Right cardiac atrium (tissue), 5 donors: ENCODE measurements at places on chromosomes 12 and 14. TPM values are rescaled to one million over a fixed set of nuclear protein-coding genes. Genes with fewer than 3 reads are reported as not detected.

IFI27 gene
- 298 TPM for polyA plus RNA-seq

- no peak for DNase-seq
Observed at GRCh38 chr12:18651525-18651924, 86.3 kb downstream of the PLCZ1 start.

- DNase-seq, result no peak
Observed at GRCh38 chr12:29012673-29013072, 136.4 kb upstream of the FAR2 start.

DNA sequence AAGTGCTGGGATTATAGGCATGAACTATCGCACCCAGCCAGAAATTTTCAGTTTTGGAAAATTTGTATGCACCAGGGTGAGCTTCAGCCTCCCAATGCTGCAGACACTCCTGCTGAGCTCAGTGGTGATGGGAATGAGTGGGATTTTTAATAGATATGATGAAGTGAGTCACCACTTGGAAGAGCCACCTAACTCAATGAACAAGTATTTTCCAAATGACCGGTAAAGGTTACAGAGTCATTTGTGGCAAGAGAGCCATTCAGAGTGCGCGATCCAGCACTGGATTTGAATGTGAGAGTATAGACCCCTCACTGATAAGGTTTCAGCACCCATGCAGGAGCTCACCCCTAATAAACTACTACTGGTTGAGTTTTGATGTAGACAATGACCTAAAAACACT is 100.7 kb downstream of the PPP2R5C start:
- no peak for DNase-seq

DNA sequence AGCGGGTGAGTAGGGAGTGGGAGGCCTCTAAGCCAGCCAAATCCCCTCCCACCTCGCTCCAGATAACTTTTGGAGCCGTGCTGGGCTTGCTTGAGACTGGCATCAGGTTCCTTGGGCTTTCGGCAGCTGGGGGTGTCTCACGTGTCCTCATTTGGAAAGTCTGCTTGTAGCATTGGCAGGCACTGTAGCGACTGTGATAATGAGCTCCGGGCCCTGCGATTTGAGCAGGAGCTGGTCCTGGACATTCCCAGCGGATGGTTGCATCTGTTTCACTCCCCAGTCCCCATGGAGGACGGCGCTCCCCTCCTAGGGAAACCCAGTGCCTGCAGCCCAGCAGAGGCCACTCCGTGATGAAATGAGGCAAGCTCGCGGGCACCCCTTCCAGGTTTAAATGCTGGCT is 49.4 kb downstream of the DGLUCY start:
- peak; percentile 79 for DNase-seq

DNA sequence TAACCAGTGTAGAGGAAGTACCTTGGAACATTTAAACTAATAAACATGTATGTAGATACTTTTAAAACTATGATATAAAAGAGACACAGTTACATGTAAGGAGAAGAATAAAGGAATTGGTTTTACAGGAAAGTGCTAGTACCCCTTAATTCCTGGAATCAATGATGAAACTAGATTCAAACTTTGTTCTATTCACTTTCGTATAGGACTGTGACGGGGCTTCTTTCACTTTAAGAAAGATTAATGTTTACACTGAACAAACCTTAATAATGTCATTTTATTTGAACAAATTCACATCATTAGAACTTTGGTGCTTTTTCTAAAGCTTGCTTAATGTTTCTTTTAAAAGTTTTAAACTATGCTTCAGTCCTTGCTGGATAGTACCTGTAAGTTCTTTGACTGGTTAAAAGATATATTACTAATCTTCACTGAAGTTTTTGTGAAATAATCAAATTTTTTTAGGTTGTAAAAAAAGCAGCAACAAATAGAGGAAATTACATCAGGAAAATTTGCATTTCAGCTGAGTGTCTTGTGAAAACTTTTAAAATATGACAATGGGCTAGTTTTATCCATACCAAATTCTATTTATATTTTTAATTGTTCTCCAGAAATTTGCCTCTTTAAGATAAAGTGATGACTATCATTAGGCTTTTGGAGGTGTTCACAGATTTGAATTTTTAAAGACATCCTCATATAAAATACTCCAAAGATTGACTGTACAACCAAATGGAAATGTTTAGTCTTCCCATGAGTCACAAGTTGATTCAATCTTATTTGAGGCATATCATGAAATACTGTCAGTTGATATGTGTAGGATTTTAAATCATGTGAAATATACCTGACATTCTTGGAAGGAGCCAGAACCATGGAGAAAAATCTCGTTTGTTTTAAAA is 36.2 kb downstream of the PAPOLA start:
- no peak for DNase-seq

SLC25A47 gene
- polyA plus RNA-seq, result not detected

GRCh38 chr12:6384499-6385436 is 806 bp downstream of the LTBR start:
- DNase-seq, result peak; percentile 68

GRCh38 chr12:111444925-111445725 is 39.4 kb downstream of the SH2B3 start:
- peak; percentile 70 for DNase-seq

TCL1B gene
- not detected for polyA plus RNA-seq

GRCh38 chr12:94140556-94140955 is 7.8 kb upstream of the PLXNC1 start:
- no peak for DNase-seq

DNA sequence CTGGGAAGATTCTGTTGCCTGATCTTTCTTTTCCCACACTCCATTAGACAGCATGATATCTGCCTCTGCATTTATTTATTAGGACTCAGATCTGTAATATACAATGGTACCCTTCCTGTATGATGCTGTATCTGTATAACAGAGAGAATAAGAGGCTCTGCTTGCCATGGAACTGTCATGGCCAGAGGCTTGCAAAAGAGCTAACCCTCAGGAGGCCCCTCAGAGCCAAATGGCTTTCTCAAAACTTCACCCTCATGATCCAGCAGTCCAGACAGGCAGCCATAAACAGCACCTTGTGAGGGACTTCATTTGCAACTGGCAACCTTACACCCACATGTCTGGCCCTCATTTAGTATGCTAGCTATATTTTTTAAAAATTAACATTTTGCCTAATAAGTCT is 57.6 kb downstream of the TMEM30B start:
- peak; percentile 40 for DNase-seq

GRCh38 chr14:54186821-54187763 is 209.7 kb upstream of the CDKN3 start:
- no peak for DNase-seq

DNA sequence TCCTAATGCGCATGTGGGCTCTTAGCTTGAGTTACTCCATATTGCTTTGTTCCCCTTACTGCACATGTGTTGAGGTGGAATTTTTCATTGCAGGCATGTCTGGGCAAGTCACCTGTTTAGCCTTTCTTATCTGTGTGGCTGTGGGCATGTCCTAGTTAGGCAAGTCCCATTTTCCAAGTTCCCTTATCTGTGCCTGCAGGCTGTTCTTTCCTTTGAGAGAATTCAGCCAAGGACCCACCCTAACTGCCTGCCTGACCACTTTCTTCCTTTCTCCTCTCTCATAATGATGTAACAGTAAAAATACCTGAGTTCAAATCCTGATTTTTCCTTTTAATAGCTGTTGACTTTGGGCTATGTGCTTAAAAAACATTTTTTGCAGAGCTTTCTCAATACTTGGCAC is 870.6 kb downstream of the NRXN3 start:
- no peak for DNase-seq

ADAMTS20 gene
- not detected for polyA plus RNA-seq

PROX2 gene
- not detected for polyA plus RNA-seq

DNA sequence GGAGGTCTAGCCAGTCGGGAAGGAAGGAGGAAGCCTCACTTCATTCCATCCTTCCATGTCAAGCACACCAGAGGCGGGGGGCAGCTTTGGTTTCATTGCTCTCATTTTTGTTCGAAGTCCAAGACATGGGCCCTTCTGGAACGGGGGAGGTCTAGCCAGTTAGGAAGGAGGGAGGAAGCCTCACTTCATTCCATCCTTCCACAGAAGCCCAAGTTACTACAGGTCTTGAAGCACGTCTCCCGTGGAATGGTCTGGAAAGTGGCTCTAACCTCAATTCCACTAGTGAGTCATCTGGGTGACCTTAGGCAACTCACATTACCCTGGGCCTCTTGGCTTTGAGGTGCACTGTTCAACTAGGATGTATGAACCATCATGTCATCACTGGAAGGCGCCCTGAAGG is 156.3 kb downstream of the NTF3 start:
- DNase-seq, result no peak

RPS6KL1 gene
- 10.5 TPM for polyA plus RNA-seq

GRCh38 chr14:23335623-23336022 is 14.4 kb downstream of the PABPN1 start:
- DNase-seq, result no peak

- no peak for DNase-seq
Observed at GRCh38 chr12:94594443-94594825, 55.9 kb downstream of the TMCC3 start.

- DNase-seq, result peak; percentile 30
Observed at GRCh38 chr14:90500665-90501370, 104.0 kb downstream of the CALM1 start.

DNA sequence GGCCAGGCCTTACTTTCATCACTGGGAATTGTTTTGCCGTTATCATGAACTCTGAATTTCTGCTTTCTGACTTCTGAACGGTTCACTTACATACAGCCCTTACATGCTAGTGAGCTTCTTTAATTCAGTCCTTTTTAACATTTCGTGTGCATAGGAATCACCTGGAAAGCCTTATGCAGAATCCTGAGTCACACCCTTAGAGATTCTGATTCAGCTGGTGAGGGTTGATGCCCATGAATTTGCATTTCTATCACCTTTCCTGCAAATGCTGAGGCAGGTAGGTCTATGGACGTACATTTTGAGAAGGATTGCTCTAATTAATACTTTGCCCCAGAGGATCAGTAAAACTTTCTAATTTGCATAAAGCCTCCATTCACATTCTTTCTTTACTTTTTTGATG is 44.0 kb downstream of the PPHLN1 start:
- no peak for DNase-seq

- peak; percentile 76 for DNase-seq
Observed at GRCh38 chr14:101876555-101876938, 87.8 kb upstream of the DYNC1H1 start.

DNA sequence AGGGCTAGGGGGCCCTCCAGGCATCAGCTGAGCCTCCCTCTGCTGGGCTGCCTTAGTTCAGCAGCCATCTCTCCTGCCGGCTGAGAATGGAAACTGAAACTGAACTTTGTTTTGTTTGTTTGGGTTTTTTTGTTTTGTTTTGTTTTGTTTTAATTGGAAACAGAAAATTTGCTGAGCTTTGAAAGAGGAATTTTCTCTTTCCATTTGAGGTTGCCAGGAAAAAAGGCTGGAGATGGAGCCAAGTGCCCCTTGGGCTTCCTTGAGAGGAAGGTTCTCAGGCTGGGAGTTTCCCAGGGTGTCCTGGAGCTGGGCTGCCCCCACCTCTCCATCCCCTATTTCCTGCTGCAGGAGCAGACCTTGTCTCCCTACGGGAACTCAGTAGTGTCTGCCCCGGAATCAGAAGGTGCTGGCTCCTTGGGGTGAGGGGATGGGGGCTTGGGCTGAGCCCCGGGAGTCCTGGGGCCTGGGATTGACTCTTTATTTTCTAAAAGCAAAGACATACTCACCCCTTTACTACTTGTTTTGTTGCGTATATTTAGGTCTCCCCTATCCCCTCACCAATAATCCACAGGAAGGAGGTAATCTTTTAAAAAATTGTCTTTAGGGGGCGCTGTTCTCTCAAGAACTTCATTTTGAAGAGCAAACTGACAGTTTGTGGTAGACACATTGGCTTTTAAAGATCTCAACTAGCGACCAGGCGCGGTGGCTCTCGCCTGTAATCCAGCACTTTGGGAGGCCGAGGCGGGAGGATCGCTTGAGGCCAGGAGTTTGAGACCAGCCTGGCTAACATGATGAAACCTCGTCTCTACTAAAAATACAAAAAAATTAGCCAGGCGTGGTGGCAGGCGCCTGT is 21.3 kb upstream of the OASL start:
- peak; percentile 68 for DNase-seq

- no peak for DNase-seq
Observed at GRCh38 chr14:31936115-31936514, 141.0 kb upstream of the ARHGAP5 start.

- DNase-seq, result no peak
Observed at GRCh38 chr12:67237231-67237630, 31.9 kb upstream of the CAND1 start.

- no peak for DNase-seq
Observed at GRCh38 chr14:40758076-40758475, 848.6 kb upstream of the LRFN5 start.

DNA sequence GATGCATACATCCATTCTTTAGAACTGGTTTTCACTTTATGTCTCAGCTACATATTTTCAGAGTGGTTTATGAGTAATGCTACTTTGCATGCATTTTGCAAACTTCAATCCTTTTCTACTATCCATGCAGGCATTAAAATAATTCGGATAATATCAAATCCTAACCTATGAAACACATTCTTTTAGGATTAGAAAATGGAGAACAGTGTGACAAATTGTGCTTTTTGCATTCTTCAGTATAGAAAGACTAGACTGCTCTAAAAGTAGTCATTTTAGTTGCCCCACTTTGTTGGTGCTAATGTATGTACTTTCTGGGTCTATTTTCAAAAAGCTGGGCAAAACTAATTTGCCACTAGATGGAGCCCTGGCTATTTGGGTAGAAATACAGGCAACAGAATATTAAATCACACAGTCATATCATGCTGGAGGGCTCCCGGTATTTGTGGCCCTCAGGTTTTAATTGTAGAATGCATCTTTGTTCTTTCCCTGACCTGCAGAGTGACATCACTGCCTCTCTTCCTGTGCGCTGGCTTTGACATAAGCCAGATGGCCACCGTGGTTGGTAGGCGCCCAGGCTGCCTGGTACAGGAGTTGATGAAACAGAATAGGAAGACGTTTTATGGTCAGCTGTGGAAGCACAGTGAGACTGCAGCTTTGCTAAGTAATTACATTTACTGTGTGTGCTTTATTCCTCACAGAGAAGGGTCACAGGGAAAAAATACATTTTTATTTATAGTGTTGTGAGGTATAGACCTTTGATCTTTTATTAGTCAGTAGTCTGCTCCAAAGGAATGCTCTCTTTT is 28.1 kb downstream of the MSRB3 start:
- DNase-seq, result peak; percentile 65

GRCh38 chr12:2895051-2895451 is 4.4 kb downstream of the TULP3 start:
- no peak for DNase-seq

MYO1H gene
- 0.09 TPM for polyA plus RNA-seq

KRT78 gene
- 0.02 TPM for polyA plus RNA-seq

DNA sequence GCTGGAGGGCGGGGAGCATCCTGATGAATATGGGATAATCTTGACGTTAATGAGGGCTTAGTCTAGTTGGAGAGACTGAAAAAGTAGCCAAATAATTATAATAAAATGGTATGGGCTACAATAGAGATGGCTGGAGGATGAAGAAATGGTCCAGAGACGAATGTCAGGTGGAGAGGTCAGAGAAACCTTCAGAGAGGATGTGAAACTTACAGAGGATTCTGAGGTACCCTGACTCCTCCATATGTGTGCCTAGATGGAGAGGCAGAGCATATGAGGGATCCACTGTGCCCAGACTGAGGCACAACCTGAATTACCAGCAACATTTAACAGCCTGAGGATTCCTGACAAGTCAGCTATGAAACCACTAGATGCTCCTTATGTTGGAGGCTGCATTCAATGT is 417.0 kb downstream of the ATP23 start:
- DNase-seq, result no peak

- DNase-seq, result peak; percentile 68
Observed at GRCh38 chr14:92513966-92514843, 624 bp downstream of the RIN3 start.
